NCI-H1436 (cell line): ENCODE measurements at places on chromosomes 1 and 21.

GRCh38 chr1:74755475-74755874 lies 22.5 kb downstream of the TYW3 start:
- DNase-seq, result no peak

GRCh38 chr1:77276941-77277340 lies 4.9 kb upstream of the AK5 start:
- no peak for DNase-seq

- DNase-seq, result peak; percentile 41
These were observed 5.9 kb downstream of the LMO4 start for GRCh38 chr1:87334351-87335174.

DNA sequence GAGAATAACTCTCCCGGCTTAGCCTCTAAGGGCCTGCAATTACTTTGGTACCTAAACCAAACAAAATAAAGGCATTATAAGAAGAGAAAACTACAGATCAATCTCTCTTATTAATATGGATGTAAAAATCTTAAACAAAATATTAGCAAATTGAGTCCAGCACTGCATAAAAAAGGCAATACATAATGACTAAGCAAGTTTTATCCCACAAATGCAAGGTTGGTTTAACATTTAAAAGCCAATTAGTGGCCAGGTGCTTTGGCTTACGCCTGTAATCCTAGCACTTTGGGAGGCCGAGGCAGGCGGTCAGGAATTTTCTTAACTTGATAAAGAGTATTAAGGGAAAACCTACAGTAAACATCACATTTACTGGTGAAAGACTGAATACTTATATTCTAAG lies 67.1 kb upstream of the MAB21L3 start:
- no peak for DNase-seq

GRCh38 chr1:201881617-201882016 lies 7.1 kb upstream of the SHISA4 start:
- no peak for DNase-seq

GRCh38 chr1:234573711-234574299 lies 36.2 kb downstream of the IRF2BP2 start:
- no peak for DNase-seq

GRCh38 chr1:70318191-70318590 lies 36.3 kb downstream of the ANKRD13C start:
- DNase-seq, result no peak

GRCh38 chr1:151008244-151009205 lies at the start of gene PRUNE1:
Gene PRUNE1 (plus strand): TSS chr1:151008449. CDS start chr1:151008633, 184 bp downstream.
- DNase-seq, result peak; percentile 97

GRCh38 chr1:34681480-34682451 lies 73.1 kb upstream of the GJB5 start:
- DNase-seq, result peak; percentile 45

- no peak for DNase-seq
These were observed 25.2 kb downstream of the VN1R5 start for GRCh38 chr1:247281001-247281574.

DNA sequence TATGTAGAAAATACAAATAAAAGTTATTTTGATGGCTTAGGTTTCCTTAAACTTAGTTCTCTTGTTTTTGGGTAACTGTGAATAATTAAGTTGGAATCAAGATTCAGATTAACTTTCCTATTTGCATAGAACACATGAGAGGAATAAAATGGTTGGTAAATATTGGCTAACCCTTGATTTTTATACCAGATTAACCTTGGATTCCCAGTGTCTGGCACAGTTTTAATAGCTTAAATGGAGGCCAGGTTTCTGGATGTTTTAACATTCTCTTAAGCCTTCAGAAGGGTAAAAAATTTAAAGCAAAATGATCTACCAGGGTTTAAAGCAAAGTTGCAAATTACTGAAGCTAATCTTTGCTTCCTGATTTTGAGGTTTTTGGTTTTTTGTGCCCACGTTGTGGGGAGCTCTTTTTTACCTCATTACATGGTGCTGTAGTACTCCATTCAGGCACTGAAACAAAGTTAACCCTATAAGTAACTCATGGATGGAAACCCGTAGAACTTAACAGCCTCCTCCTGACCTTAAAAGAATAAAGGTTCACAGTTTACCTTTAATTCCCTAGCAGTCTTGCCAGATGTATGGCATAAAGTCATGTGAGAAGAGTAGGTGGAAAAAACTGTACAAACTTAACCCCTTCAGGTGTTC lies 8.4 kb upstream of the SPATA1 start:
- DNase-seq, result no peak

GRCh38 chr1:234914606-234915290 lies 213.9 kb downstream of the TOMM20 start:
- DNase-seq, result no peak

DNA sequence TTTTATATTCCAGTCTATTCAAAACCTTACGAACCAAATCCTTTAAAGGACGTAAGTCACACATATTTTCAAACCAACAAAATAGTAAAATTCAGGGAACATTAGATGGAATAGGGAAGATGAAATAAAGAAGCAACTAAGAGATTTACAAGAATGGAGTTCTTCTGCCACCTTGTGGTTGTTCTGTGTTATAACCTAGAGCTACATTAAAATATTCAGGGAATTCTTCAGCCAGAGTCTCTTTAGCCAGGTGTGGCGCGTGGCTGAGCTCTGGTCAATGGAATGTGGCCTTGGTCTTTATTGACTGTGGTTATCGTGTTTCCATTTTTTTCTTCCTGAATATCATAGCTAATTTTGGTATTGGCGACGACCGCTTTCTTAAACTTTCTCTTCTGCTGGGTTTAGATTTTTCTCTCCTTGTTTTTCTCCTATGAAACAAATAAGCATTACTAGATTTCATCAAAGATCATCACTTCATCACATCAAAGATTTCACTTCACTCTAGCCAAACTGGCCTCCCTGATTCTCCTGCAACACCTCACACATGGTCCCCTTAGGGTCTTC lies 221.3 kb downstream of the MRPL39 start:
- peak; percentile 28 for DNase-seq

DNA sequence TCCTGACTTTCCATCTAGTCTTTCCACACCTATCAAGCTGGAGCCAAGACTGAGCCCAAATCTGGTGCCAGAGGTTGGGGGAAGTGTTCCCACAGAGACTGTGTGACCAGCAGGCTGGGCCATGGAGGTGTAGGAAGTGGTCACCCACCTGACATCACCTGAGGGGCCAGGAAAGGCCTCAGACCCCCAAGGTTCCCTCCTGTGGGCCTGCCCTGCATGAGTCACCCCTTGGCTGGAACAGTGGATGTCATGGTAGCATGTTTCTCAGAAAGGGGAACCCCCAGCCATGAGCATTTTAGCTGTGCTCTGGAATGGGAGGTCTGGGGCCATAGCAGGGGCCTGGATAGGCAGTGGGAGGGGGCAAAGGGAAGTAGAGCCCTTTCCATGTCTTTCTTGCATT lies 5.7 kb upstream of the TNFRSF8 start:
- DNase-seq, result no peak

DNA sequence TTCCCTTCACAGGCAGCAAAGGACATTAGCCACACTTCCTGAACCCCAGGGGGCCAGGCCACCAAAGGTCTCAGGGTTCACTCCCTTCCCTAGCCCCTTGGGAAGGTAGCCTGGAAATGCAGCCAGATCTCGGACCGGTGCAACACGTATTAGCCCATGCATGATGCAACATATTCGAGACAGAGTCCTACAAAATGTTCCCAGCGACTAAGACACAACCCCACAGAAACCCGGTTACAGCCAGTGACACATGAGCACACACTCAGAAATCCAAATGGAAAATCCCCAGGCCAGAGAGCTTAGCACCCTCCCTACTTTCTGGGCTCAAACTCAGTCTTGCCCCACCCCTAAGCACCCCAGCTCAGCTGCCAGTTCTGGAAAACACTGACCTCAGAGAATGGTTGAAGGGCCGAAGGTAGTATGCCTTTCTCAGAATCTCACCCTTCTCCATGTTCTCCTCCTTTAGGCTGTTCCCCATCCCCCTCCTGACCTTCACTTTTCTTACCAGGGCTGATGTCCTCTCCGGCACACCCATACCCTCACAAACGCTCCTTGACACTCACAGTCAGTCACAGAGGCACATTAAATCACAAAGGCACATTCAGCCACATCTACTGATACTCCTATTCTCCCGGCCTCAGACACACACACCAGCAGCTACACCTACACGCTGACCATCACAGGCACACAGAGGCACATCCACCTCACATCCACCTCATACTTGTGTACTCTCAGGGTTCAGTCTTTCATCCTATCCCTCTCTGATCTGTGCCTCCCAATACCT lies at the start of gene TSPAN1:
Gene TSPAN1 (plus strand): TSS at position 640 of the 784 bp plus-strand sequence. CDS start 6,021 bp downstream, outside the sequence.
- DNase-seq, result no peak

- no peak for DNase-seq
These were observed 199.3 kb upstream of the JUN start for GRCh38 chr1:58983162-58983561.

- no peak for DNase-seq
These were observed 5.6 kb upstream of the AKR1A1 start for GRCh38 chr1:45545019-45545493.

GRCh38 chr1:36387141-36387949 lies 1.6 kb upstream of the STK40 start:
- no peak for DNase-seq

- DNase-seq, result no peak
These were observed 20.9 kb upstream of the SIPA1L2 start for GRCh38 chr1:232650845-232651244.

- no peak for DNase-seq
These were observed 20.6 kb downstream of the CSF1 start for GRCh38 chr1:109931189-109931731.

GRCh38 chr1:70140343-70140742 lies 65.0 kb downstream of the LRRC40 start:
- no peak for DNase-seq

DNA sequence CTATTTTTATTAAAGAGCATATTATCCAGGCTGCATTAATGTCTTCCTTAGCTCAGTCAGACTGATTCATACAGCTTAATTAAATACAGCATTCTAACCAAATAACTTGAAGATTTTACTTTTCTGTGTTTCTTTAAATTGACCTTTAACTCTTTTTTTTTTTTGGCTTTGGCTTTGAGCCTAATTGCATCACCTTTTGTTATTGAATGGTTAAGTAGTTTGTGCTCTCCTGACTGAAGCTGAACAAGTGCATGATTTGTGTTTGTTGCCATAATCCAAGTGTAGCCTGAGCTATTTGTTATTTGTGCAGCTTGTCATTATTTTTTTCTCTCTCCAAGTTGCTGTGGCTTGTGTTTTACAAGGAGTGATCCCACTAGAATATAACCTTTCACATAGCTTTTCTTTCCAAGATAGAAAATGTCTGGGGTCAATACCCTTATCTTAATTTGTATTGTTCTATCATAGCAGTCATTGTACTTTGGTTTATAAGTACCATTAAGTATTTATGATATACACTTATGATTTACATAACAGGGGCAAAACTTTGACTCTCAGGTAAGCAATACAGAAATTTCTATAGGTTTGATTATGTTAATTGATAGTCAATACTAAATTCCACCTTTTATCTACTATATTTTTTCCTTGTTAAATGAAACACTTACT lies 31.6 kb downstream of the CDC14A start:
- DNase-seq, result no peak

DNA sequence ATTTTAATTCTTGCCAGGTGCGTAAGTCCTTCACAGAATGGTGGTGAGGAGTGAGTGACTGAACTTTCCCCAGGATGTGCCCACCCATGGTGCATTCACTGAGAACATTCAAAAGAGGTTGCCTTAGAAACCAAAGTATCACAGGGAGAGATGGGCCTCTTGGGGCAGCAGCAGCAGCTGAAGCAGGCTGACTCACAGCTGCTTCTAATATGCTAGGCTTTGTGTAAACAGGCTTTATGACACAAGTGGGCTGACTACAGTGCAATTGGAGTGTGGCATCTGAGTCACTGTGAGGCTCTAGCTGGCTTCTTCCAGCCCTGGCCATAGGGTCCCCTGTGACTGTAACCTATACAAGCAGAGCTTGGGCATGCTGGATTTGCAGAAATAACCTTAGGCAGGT lies 12.6 kb downstream of the PIGP start:
- DNase-seq, result peak; percentile 94

- no peak for DNase-seq
These were observed 8.1 kb upstream of the EPS15 start for GRCh38 chr1:51527144-51527543.

- DNase-seq, result no peak
These were observed 226.0 kb upstream of the KAZN start for GRCh38 chr1:14372526-14372925.

- DNase-seq, result no peak
These were observed 15.4 kb upstream of the TENT5C start for GRCh38 chr1:117590273-117590925.

- DNase-seq, result no peak
These were observed 1.7 kb downstream of the HSPG2 start for GRCh38 chr1:21935393-21935804.

GRCh38 chr1:155134880-155135414 lies 705 bp upstream of the SLC50A1 start:
- DNase-seq, result no peak

GRCh38 chr1:203180611-203181330 lies 5.1 kb upstream of the MYBPH start:
- no peak for DNase-seq

DNA sequence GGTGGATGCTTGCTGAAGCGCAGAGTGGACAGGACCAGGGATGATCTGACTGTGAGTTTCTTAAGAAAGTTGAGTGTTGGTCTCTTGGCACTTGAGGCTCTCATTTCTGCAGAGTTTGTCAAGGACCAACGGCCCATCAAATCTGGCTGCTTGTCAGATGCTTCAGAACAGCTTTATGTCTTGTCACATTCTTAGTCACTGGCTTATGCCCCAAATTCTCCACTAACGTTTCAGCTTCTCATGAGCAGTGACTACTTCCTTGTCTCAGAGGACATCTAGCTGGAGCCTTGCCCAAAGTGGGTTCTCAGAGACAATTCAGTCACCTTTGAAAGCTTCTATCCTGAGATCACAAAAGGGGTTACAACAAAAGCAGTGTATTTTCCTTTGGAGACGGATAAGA lies 92.3 kb downstream of the ST6GALNAC5 start:
- DNase-seq, result no peak

DNA sequence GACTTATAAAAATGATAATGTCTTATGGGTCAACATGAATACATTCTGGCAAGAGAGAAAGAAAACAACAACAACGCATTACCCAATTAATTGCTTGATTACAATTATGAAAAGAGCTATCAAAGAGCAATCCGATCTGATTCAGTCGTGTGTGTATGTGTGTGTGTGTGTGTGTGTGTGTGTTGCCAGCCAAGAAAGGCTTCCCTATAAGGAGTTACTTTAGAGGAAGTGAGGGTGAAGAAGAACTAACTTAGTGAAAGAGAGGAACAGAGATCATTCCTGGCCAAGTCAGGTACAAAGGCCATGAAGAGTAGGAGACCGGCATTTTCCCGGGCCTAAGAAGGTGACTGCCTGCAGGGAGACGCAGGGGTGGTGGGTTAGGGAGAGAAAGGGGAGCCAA lies 9.4 kb downstream of the TMEM35B start:
- DNase-seq, result no peak

DNA sequence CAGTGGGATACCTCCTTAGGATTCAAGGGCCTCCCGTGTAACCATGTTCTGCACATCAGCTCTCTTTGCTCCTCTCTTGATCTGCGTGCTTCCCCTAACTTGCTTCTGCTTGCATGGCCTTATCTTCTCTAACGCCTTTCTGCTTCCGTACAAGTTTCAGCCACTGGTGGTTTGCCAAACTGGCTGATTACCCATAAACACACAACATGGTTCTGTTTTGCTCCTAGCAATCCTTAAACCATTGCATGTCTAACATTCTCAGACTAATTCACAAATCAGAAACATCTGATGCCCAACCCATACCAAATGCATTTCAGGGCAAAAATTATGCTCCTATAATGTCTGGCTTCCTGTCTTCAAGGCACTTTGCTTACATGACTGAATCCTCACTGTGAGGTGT lies 166.4 kb downstream of the PBX1 start:
- DNase-seq, result no peak

GRCh38 chr1:229223498-229223897 lies 47.4 kb upstream of the RAB4A start:
- DNase-seq, result no peak

GRCh38 chr1:65050735-65051134 lies 84.4 kb upstream of the JAK1 start:
- DNase-seq, result peak; percentile 64
